ENCODE measurements at places on chromosomes 1 and 21.

DNA sequence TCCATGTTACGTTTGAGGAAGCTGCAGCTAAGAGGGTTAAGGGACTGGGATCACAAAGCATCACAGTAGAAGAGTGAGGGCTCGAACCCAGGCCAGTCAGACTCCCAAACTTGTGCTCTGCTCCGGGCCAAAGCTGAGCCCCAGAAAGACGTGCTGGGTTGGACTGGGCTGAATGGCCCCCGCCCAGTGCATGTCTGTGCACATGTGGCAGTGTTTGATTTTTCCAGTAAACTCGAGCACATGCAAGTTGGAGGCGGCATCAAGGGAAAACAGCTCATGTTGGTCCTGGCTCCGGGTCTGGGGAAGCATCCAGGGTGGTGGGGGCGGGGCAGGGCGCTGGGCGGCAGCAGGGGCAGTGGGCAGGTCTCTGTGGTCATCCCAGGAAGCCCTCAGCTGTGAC lies 39.8 kb upstream of the WNT4 start:
- no peak for DNase-seq
- no peaks in the 10 kb centered on the region for H3K4me1 ChIP-seq
- H3K36me3 ChIP-seq = no peaks in the 10 kb centered on the region
- no peaks in the 10 kb centered on the region for H3K27me3 ChIP-seq
- no peak overlapping the region for H3K4me3 ChIP-seq

DNA sequence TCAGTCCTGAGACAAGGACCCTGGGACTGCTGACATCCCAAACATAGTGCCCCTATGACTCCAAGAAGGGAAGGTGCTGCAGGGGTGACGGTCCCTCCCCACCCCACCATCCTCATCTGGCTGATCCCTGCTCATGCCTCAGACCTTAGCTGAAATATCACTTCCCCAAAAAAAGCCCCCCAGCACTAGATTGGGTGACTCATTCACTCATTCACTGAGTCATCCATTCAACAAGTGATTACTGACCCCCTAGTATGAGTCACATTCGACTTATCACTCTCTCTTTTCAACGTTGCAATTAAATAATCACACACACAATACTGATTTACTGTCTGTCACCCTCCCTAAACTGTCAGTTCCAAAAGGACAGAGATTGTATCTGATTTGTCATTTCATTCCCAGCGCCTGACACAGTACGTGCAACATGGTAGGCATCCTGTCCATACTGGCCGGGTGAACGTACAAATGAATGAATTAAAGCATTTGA lies 48.6 kb downstream of the HIVEP3 start:
- no peak overlapping the region for H3K4me3 ChIP-seq
- no peak overlapping the region for H3K27ac ChIP-seq
- no peaks in the 10 kb centered on the region for H3K4me1 ChIP-seq
- H3K27me3 ChIP-seq = no peaks in the 10 kb centered on the region

- H3K4me3 ChIP-seq = no peak overlapping the region
- peaks cover 7% of the 10 kb centered on the region for H3K27me3 ChIP-seq
- peaks cover 6% of the 10 kb centered on the region for H3K36me3 ChIP-seq
- no peak for DNase-seq
Observed at GRCh38 chr1:236608930-236609726, 4.8 kb upstream of the HEATR1 start.

- no peak overlapping the region for H3K4me3 ChIP-seq
- no peak overlapping the region for H3K27ac ChIP-seq
- no peak for DNase-seq
- H3K4me1 ChIP-seq = no peaks in the 10 kb centered on the region
- H3K36me3 ChIP-seq = no peaks in the 10 kb centered on the region
Observed at GRCh38 chr1:159088050-159088449, 11.5 kb upstream of the AIM2 start.

GRCh38 chr1:7491109-7491817 lies 279.8 kb upstream of the VAMP3 start:
- no peak overlapping the region for H3K4me3 ChIP-seq
- no peaks in the 10 kb centered on the region for H3K27me3 ChIP-seq
- H3K36me3 ChIP-seq = no peaks in the 10 kb centered on the region
- H3K4me1 ChIP-seq = no peaks in the 10 kb centered on the region

All from naive thymus-derived CD4-positive, alpha-beta T cell (primary cell).